Activated naive CD8-positive, alpha-beta T cell treated with anti-CD3 and anti-CD28 coated beads, Interleukin-2, amount 50 U/mL, for 24 hours (primary cell): ENCODE measurements at places on chromosomes 2 and 18.

DNA sequence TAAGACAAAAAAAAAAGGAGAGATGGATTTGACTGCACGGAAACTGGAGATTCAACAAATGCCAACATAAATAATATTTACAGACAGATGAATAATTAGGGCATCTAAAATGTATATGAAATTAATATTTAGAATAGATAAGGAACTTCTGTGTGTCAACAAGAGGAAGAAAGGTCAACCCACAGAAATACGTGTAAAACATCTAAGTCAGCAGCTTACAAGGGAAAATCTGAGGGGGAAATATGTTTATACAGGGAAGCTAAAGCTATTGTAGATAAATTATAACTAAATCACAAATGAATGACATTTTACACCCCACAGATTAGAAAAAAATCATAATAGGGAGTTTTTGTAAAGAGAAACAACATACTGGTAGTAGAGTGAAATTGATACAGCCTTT, 159.9 kb downstream of the PIEZO2 start:
- DNase-seq = no peak

DNA sequence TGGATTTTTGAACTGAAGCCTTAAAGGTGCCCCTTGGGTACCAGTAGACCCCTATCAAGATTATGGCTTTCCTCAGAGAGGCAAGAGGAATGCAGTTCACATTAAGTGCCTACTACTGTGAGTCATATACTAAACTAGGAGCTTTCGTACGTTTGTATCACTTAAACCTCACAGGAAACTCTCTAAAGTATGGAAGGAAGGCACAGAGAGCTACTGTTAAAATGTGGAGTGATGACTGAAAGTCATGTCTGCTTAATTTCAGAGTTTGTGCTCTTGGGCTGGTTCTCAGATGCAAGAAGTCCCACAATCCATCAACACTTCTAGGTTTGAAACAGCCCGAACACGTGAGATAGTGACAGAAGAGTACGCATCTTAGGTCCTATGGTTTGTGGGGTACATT, 4.7 kb downstream of the PLCL1 start:
- no peak for DNase-seq

- DNase-seq = peak; percentile 91
These were observed 27.5 kb downstream of the BOLA3 start for GRCh38 chr2:74119912-74120825.

DNA sequence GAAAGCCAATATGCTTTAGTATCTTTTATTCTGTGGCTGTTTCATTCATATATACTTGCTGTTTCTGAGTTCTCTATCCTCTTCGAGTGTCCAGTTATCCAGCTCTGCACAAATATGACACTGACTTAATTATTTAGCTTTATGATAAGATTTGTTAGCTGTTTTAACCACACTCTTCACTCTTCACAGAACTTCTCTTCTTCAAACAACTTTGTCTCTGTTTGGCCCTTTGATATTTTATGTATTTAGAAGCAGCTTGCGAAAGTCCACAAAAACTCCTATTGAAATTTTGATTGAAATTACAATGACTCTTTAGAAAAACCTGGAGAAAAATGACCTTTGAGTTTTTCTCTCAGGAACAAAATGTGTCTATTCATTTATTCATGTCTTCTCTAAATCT, 407.0 kb downstream of the CPS1 start:
- no peak for DNase-seq

DNA sequence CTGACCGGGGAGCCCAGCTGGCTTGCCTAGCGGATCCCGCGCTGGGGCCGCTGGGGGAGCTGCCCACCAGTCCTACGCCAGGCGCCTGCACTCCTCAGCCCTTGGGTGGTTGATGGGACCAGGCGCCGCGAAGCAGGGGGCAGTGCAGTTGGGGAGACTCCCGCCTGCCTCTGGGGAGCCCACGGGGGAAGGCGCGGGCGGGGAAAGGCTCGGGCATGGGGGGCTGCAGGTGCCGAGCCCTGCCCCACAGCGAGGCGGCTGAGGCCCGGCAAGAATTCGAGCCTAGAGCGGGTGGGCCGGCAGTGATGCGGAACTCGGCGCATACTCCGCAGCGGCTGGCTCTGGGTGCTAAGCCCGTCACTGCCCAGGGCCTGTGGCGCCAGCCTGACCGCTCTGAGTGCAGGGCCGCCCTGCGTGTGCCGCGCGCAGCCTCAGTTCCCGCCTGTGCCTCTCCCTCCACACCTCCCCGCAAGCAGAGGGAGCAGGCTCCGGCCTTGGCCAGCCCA, 249.1 kb upstream of the TEKT4 start:
- no peak for DNase-seq
